EL (cell line): ENCODE measurements at places on chromosomes 5 and 9.

DNA sequence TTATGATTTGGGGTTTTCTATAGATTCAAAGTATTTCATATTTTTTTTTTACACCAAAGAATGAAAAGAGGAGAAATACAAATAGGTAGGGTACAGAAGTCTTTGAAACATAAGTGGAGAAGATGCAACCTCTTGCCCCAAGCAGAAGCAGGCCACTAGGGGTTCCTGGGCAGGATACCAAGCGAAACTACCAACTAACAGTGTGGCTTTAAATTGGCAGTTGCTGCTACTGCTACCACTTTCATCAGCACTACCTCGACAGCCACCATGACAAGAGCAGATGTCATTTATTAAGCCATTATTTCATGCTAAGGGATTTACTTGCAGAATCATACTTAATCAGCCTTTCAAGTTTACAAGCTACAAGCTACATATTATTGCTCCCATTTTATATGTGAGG lies 288.1 kb downstream of the NR3C1 start:
- DNase-seq, result no peak

DNA sequence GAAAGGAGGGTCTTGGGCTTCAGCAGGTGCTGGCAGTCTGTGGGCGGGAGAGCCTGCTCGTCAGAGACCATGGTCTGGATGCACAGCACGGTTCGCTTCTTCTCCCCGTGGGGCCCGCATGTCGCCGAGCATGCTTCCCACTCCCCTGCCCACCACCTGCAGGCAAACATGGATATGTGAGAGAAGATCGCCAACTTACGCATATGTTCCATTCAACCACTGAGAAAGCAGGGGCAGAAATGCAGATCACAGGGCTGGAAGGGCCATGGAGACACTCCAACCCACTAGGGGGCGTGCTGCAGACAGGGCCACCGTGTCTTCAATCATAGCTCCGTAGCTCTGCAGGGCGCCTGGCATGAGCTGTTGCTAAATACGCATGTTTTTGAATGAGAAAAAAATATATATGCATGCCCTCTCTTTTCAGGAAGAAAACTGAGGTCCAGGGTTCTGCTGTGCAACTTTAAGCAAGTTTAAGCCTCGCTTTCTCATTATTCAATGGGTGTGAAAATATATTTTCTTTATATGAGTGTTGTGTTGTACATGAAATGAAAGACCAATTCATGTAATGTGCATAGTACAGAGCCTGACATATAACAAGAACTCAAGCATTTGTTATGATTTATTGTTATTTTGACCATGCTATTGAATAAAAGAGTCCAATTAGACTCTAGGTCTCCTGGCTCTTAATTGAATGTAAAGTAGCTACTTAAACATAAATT lies 148.0 kb downstream of the TARS1 start:
- peak; percentile 13 for DNase-seq

GRCh38 chr5:141872496-141873356 lies 5.5 kb downstream of the PCDH1 start:
- no peak for DNase-seq

GRCh38 chr5:176727528-176727900 lies 80.2 kb downstream of the TSPAN17 start:
- no peak for DNase-seq

DNA sequence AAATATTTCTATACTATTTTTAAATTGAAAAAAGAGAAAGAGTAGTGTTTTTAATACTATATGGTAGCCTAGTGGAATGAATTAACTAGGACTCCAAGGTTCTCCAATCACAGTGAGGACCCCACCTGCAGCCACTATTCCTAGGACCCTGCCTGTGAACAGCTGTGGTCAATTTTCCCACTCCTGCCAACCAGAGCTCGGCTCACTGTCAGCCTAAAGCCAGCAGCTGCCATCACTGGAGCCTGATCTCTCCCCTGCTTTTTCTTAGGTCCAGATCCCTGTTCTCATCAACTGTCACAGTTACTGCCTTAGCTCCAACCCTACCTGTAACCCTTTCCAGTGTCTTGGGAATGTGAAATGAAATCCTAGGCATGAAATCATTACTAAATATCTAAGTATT lies 25.3 kb downstream of the ARSB start:
- no peak for DNase-seq

DNA sequence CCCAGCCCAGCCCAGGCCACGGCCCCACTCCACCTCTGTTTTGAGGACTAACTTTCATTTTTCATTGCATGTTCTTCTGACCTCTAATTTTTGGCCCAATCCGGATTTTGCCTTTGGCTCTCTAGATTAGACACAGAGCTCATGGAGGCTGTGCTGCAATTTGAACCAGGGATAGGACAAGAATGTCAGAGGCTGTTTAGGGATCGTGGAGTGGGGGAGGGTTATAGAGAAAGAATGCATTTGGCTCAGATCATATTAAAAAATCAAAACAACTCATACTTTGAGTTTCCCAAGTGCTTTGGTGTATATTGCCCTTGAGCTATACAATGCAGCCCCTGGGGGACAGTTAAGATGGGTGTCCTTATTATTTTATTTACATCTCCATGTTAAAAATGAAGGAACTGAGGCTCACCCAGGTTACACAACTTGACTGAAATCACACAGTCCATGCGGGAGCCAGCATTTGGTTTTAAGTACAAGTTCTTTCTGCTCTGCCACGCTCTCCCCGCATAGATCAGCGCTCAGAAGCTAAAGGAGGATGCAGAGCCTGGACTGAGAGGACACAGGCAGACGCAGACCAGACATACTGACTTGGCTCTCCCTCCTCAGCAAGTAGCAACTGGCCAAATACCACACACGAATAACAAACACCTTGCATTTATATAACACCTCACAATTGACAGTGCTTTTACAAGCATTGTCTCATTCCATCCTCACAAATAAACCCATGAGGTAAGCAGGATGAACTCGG lies 126.4 kb upstream of the RAI14 start:
- no peak for DNase-seq
